ENCODE measurements at places on chromosomes 5 and 9. TPM values are rescaled to one million over a fixed set of nuclear protein-coding genes. Genes with fewer than 3 reads are reported as not detected.

PHF24 gene
- 0.08 TPM for total RNA-seq

SAPCD2 gene
- 4.6 TPM for total RNA-seq

LCN9 gene
- not detected for total RNA-seq

LHX3 gene
- 0.08 TPM for total RNA-seq

PCA3 gene
- total RNA-seq: not detected

DND1 gene
- total RNA-seq: 4.5 TPM

Measured in activated T-cell treated with anti-CD3 and anti-CD28 coated beads, Interleukin-2, amount 50 U/mL, for 4 hours (primary cell).